Fibroblast of skin of right quadriceps (primary cell): ENCODE measurements at places on chromosomes 2 and 18.
A peak's percentile ranks its signal among the peaks of the same experiment; 100 is the strongest.

- peak; percentile 52 for DNase-seq
Measured at GRCh38 chr2:75491129-75491753, 69.5 kb downstream of the EVA1A start.

DNA sequence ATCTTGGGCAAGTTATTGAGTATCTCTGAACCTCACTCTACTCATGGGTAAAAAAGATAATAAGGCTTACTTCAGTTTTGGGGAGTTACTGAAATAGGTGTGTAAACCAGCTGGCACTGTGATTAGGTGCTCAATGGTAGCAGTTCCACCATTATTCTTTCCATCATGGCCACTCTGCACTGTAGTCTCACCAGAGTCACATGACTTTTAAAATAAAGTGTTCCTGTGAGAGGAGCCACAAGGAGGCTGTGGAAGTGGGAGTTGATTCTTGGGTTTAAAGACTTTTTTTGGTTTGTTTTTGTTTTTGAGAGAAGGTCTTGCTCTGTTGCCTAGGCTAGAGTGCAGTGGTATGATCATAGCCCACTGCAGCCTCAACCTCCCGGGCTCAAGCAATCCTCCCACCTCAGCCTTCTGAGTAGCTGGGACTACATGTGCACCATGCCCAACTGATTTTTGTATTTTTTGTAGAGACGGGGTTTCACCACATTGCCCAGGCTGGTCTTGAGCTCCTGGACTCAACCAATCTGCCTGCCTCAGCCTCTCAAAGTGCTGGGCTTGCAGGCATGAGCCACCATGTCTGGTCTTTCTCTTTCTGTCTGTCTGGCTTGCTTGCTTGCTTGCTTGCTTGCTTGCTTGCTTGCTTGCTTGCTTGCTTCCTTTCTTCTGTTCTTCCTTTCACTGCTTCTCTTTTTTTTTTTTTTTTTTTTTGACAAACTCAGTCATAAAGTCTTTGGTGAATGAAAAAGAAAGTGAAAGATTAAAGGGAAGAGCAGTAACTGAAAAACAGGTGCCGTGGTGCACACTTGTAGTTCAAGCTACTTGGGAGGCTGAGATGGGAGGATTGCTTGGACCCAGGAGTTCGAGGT, 21.2 kb upstream of the ACVR1 start:
- DNase-seq = no peak

DNA sequence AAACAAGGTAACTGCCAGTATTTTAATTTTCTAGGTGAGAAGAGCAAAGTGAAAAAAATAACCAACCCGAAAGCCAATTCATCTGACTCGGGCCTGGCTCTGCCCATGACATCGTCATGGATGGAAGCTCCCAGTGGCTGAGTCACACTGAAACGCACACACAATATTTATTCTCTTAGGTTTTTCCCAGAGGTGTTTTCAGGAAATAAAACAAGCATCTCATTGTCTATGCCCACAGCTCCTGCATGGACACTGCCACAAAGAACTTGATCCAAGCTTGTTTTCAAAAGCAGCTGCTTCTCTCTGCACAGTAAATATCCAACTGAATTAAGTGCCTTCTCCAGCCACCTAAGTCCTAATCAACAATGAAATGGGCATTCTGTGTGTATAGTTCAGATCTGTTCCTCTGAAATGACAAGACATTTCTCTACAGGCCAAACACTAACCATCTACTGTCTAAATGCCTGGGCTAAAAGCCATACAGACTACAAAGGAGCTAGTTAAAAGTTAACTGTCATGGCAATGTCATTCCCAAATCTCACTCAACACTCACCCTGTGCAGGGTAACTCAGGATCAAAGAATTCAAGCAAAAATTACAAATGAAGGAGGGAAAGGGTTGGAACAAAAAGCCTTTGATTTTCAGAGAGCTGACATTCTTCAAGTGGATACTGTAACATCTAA, 62.9 kb downstream of the RPL31 start:
- DNase-seq = peak; percentile 24

- DNase-seq = no peak
Measured at GRCh38 chr2:189221811-189222467, 42.4 kb upstream of the COL5A2 start.

GRCh38 chr2:109046925-109047508, 58.0 kb upstream of the EDAR start:
- DNase-seq = no peak

GRCh38 chr18:32284284-32284683, 94.4 kb downstream of the MEP1B start:
- DNase-seq = no peak

DNA sequence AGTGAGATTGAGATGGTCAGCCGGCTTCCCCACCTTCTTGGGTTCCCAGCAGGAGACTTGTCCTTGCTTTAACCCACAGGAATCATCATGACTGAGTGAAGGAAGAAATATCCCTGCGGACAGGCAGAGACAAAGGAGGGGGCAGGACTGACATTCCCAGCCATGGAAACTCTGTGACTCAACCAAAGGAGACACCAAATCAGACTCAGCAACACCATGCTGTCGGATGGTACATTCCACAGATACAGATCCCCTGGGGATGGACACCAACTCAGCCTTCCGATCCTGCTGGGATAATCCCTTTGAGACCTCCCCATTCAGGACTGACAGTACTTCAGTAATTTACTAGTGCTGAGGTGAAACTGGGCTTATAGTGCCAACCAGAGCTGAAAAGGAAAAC, 518.3 kb downstream of the XIRP2 start:
- DNase-seq = peak; percentile 75

- peak; percentile 39 for DNase-seq
Measured at GRCh38 chr2:42048299-42049220, 739 bp downstream of the PKDCC start.

DNA sequence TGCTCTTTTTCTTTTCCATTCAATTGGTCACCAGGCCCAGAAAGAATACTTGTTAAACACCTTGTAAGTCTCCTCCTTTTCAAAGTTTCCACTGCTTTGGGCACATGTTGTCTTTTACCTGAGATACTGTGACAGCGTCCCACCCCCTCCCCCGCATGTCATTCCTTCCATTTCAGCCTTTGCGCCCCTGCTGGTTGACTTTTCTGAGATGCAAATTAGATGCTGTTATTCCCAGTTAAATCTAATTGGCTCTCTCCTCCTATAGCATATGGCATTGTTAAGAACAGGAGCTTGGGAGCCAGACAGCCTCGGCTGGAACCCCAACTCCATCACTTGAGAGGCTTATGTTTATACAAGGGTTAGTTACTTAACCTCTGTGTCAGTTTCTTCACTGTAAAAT, 80.3 kb upstream of the GAREM1 start:
- no peak for DNase-seq

DNA sequence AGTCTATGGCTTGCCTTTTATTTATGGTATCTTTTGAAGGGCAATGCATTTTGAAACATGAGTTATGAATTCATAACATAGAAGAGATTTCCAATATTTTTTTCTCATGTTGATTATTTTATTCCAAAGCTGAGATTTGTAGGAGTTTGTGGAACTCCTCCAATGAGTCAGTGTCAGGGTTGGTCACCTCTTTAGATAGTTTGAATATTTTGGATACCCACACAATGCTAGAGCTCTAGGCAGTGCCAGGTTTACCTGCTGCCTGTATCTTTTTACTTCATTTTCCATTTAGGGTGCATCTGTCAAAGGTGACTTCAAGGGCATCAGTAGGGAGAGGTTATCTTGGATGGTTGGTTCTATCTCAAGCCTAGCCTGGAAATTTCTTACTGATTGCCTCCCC, 152.7 kb downstream of the CERS6 start:
- DNase-seq = no peak

DNA sequence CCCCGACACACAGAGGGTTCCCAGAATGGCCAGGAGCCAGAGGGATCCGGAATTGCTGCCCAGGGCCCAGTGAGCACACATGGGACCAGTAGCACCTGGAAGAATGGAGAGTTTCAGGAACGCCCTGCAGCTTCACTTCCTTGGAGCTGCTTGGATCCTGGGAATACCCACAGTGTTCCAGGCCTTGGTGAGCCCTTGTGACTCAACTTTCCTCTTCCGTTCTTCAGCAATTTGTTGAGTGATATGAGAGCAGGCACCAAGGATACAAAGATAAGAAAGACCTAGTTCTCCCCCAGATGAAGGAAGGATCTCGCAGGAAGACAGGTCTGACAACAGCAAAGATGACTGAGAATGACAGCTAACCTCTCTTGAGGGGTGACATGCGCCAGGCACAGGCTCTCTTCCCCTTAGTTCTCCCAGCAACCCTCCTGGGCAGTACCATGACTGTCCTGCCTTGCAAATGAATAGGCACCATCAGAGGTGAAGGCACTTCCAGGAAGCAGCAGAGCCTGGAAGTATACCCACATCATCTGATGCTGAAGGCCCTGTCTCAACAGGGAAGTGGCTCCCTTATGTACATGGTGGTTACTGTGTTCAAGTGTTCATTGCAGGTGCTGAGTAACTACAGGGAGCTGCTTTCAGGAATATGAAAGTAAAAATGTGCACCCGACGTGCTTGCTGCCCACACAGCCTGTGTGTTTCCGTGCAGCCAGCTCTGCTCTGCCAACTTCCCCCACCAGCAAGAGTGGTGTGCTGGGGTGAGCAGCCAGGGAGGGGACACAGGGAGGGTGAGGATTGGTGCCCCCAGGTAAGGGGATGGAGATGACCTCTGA, 116.2 kb downstream of the STPG4 start:
- DNase-seq = no peak
